ENCODE measurements at places on chromosomes 11 and 22. TPM values are rescaled to one million over a fixed set of nuclear protein-coding genes. Genes with fewer than 3 reads are reported as not detected.

GRCh38 chr11:111285189-111286091 is 12.9 kb upstream of the POU2AF3 start:
- H3K27me3 ChIP-seq = no peaks in the 10 kb centered on the region
- no peaks in the 10 kb centered on the region for H3K36me3 ChIP-seq
- DNase-seq = no peak
- H3K4me1 ChIP-seq = peaks cover 12% of the 10 kb centered on the region
- no peak overlapping the region for H3K27ac ChIP-seq
- H3K4me3 ChIP-seq = no peak overlapping the region

DNA sequence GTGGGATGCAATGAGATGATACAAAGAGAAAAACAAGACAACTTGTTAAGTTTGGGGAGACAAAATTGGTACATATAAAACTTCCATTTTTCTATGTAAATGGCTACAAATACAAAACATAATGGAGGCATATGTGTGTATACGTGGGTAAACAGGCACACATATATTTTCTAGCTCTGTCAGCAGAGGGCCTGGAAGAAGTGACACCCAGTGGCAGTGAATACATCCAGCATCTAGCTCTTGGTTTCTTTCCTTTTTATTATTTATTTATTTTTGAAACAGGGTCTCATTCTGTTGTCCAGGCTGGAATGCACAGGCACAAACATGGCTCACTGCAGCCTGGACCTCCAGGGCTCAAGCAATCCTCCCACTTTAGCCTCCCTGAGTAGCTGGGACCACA is 5.0 kb upstream of the RASL10A start:
- no peaks in the 10 kb centered on the region for H3K27me3 ChIP-seq
- DNase-seq = no peak
- H3K36me3 ChIP-seq = no peaks in the 10 kb centered on the region
- no peak overlapping the region for H3K27ac ChIP-seq
- H3K4me1 ChIP-seq = peaks cover 4% of the 10 kb centered on the region

GRCh38 chr11:10653946-10654810 is 39.4 kb downstream of the IRAG1 start:
- no peak overlapping the region for H3K4me3 ChIP-seq
- H3K36me3 ChIP-seq = no peaks in the 10 kb centered on the region
- no peak overlapping the region for H3K27ac ChIP-seq
- no peaks in the 10 kb centered on the region for H3K27me3 ChIP-seq
- DNase-seq = peak; percentile 79
- H3K4me1 ChIP-seq = peaks cover 66% of the 10 kb centered on the region

- no peaks in the 10 kb centered on the region for H3K36me3 ChIP-seq
- no peak overlapping the region for H3K4me3 ChIP-seq
- H3K27me3 ChIP-seq = no peaks in the 10 kb centered on the region
- H3K27ac ChIP-seq = no peak overlapping the region
- DNase-seq = peak; percentile 16
These were observed 52.0 kb upstream of the ELF5 start for GRCh38 chr11:34565417-34566207.

DNA sequence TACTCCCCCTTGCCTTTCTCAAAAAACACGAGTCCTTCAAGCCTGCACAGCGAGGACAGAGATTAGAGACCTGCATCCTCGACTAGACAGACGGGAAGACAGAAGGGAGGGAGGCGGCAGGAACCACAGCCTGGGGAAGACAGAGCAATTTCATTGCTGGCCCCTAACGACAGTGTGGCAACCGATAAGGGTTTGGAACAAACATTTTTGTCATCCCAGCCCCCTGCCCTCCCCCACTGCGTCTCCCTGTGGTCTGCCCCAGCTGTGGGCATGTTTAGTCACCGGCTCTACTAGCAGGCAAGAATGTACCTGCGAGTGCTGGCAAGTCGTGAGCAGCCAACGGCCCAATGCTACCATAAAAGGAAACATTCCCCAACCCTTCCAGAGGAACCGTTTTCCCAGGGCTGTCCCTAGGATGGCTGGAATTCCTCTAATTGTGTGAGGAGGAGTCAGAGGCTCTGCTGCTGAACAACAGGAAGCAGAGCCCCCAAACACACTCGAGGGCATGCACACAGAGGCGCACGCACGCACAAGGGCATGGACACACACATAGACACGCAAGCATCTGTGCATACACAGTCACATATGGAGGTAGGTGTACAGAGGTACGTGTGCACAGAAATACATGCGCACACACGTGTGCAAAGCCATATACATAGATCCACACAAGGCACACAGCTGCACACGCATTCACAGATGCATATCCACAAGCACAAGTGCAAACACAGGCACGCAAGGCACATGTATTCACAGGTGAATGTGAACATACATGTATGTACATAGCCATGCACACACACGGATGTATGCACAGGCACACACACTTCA is 58.3 kb downstream of the MYH9 start:
- no peak overlapping the region for H3K4me3 ChIP-seq
- peak overlapping the region; percentile 83 for H3K27ac ChIP-seq
- DNase-seq = no peak
- no peaks in the 10 kb centered on the region for H3K27me3 ChIP-seq
- H3K4me1 ChIP-seq = peaks cover 65% of the 10 kb centered on the region

Gene OR8A1
- not detected for total RNA-seq

Gene TFIP11
- 83.4 TPM for total RNA-seq

GRCh38 chr22:41487037-41487935 is 18.4 kb downstream of the ACO2 start:
- H3K4me1 ChIP-seq = peaks cover 39% of the 10 kb centered on the region
- H3K4me3 ChIP-seq = no peak overlapping the region
- peaks cover 2% of the 10 kb centered on the region for H3K36me3 ChIP-seq

Data from B cell (primary cell).